ENCODE measurements at places on chromosomes 7 and 10.

- DNase-seq: no peak
Measured at GRCh38 chr10:48444861-48445841, 138.7 kb downstream of the MAPK8 start.

DNA sequence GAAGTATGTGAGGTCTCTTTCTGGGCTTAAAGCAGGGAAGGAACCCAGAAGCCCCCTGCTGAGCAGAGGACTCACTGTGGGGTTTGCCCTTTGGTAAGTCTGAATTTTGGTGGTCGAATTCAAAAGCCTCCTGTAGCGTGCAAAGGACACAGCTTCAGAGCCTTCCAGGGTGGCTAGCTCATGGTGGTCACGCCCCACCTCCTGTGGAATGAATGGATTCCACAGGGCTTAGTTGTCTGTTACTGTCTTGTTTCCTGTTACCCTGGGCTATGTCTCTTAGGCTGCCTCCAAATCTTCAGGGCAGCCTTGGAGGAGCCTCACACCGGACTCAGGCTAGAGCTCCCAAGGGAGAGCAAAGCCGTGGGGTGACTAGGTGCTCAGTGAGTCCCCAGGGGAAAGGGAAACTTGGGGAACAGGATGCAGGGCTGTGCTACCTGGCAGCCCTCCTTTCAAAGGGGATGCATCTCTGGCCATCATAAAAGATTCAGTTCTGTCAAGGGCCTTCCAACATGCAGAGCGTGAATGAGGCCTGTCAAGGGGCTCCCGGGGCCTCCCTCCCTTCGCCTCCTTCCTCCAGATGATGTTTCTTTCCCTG, 211.7 kb downstream of the CCSER2 start:
- DNase-seq: no peak

DNA sequence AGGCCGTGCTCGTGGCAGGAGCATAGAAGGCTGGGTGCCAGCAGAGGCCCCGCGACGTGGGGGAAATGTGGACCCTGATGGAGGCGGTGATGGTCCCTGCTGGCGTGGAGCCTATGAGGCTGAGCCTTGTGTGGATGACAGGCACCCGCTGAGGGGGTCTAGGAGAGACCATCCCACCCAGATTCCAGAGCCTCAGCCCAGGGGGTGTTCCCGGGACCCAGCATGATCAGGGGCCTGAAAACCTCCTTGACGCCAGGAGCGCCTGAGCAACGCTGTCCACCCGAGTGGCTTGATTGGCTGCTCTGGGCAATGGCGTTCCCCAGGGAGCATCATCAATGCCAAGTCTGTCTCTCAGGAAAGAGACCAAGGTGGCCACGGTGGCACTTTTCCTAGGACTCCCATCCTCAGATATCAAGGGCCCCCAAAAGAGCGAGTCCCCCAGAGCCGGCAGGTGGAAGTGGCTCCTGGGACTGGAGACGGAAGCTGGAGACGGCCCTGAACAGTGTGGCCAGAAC, 61.1 kb downstream of the PWWP2B start:
- DNase-seq: no peak

- no peak for DNase-seq
Measured at GRCh38 chr10:32600317-32600716, 154.4 kb downstream of the CCDC7 start.
